CD4-positive, alpha-beta T cell treated with Interleukin-6 for 4 hours (primary cell): ENCODE measurements at places on chromosomes 6 and 20.

DNA sequence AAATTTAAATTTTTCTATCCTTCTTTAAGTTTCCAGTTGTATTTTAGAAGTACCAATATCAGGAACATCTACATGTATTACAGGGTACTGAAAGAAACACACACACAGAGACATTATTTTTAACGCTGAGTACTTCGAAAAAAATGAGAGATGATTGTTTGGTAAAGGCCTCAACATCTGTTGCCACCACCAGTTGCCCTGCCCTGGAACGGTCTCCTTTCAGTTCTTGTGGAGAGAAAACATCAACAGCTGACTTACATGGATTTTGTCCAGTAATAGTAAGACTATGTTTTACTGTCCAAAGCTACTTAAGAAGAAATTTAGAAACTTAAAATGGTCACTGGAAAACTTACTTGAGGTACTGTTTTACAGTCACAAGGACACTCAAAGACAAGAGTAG is 16.7 kb downstream of the HMGCLL1 start:
- no peak for DNase-seq

- no peak for DNase-seq
These were observed 545.6 kb downstream of the C6orf118 start for GRCh38 chr6:164763788-164764187.

- no peak for DNase-seq
These were observed 240.5 kb upstream of the MAN1A1 start for GRCh38 chr6:119590066-119590465.

- no peak for DNase-seq
These were observed 59.7 kb upstream of the MDGA1 start for GRCh38 chr6:37757381-37757780.

GRCh38 chr6:47592131-47592840 is 106.1 kb upstream of the ADGRF4 start:
- no peak for DNase-seq

DNA sequence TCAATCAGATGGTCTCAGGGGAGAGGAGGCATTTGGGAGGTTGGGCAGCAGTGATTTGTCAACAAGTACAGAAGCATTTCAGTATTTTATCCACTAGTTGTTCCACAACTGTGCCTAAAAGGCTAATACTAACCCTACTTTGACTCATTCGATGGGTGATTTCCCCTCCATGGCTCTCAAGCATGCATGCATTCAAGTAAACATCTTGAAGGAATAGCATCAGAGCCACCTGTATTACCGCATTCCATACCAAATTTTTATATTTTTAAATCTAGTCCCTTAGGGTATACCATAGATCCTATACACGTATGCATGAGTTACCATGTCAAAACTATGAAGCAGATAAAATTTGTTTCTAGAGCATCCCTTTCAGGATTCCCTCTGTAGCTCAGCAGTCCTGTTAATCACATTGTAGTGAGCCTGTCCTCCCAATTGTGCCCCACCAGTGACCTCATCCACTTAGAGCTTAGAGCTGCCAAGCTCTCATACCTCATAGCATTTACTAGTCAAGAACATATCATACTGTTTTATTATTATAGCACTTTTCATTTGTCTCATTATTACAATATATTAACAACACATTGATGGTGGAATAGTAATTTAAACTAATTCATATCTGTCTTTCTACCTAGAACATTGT is 213.8 kb downstream of the LAMA2 start:
- no peak for DNase-seq

GRCh38 chr6:49929340-49929739 is 34.6 kb downstream of the DEFB114 start:
- DNase-seq, result no peak

GRCh38 chr20:10642856-10643559 is 30.8 kb downstream of the JAG1 start:
- DNase-seq, result no peak

DNA sequence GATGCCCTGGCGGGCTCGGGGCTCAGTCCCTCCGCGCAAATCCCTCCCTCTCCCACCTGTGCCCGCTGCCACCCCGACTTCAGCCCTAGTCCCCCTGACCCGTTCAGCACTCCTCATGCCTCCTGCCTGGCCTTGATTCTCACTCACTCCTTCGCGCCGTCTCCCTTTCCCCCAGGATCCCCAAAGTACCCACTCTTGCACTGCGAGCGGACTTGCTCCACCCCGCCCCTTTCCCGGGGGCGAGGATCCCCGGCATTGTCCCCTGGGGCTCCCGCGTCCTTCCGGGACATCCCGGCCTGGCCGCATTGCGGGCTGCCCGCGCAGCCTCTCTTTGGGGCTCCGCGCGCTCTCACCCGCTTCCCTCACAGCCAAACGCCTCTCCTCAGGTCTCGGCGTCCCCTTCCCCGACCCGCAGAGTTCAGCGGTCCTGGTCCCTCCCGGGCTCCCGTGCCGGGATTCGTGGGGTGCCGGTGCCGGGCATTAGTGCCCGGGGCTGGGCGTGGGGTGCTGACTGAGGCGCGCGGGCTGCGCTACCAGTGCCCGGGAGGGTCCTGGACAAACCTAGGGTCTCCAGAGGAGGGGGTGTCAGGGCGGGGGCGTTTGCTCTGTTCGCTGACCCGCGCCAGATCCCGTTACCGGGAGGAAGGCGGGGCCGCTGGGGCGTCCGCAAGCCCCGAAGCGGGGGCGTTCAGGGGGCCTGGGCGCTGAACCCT is 45.5 kb upstream of the SUPT3H start:
- DNase-seq, result peak; percentile 35

DNA sequence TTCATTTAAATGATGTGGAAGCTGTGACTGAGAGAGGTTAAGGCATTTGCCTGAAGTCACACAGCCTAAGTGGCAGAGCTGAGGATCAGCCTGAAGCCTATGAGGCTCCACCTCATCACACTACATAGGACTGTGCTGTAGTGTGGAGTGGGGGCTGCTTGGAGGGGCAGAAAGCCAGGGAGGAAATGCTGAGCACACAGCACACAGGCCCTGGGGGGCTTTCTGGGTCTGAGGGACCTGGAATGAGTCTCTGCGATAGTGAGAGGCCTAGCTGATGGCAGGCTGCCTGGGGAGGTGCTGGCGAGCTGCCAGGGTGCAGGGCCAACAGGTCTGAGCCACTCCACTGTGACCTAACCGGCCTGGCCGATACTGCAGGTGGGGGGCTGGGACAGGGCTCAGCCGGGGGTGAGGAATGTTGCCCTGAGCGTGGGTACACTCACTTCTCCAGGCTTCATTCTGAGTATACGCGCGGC is 2.2 kb upstream of the ARHGAP40 start:
- no peak for DNase-seq

DNA sequence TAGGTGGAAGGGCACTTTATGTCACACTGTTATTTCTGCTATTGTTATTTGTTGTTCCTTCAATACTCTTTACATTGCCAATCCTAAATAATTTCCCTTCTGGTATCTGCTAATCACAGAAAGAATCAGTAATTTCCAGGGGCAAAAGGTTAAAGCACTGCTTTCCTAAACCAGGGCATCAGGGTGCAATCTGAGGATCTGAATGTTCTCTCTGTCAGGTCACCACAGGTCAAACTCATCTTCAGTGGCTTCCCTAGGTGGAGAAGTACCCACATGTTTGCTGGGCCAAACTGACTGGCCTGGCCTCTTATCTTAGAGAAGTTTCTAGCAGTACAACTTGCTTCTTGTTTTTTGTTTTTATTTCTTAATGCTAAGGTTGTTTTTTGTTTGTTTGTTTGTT is 118.7 kb downstream of the OPRM1 start:
- DNase-seq, result no peak

- DNase-seq, result no peak
These were observed 292.1 kb downstream of the ADGB start for GRCh38 chr6:146890644-146891434.

DNA sequence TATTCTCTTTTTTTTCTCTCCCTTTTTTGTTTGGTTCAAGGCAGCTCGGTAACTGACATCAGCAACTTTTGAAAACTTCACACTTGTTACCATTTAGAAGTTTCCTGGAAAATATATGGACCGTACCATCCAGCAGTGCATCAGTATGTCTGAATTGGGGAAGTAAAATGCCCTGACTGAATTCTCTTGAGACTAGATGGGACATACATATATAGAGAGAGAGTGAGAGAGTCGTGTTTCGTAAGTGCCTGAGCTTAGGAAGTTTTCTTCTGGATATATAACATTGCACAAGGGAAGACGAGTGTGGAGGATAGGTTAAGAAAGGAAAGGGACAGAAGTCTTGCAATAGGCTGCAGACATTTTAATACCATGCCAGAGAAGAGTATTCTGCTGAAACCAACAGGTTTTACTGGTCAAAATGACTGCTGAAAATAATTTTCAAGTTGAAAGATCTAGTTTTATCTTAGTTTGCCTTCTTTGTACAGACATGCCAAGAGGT is 10.6 kb downstream of the HEY2 start:
- DNase-seq, result no peak

DNA sequence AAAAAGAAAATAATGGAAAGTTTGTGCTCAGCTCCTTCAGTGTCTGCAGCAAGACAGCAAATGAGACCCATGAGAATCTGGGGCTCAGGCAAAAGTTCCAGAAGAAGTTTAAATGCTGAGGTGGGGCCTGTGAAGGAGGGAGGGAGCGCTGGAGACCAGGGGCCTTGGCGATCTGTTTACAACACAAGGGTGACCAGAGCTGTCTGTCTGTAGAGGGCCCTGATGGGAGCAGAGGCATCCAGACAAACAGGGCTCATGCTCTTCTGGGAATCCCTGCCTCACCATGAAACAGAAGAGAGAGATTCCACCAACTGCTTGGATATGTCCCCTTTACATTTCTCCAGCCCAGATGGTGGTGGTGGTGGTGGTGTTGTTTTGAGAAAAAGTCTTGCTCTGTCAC is 79.3 kb upstream of the SHLD1 start:
- no peak for DNase-seq

- no peak for DNase-seq
These were observed 76.5 kb downstream of the LYRM4 start for GRCh38 chr6:5184218-5184617.

DNA sequence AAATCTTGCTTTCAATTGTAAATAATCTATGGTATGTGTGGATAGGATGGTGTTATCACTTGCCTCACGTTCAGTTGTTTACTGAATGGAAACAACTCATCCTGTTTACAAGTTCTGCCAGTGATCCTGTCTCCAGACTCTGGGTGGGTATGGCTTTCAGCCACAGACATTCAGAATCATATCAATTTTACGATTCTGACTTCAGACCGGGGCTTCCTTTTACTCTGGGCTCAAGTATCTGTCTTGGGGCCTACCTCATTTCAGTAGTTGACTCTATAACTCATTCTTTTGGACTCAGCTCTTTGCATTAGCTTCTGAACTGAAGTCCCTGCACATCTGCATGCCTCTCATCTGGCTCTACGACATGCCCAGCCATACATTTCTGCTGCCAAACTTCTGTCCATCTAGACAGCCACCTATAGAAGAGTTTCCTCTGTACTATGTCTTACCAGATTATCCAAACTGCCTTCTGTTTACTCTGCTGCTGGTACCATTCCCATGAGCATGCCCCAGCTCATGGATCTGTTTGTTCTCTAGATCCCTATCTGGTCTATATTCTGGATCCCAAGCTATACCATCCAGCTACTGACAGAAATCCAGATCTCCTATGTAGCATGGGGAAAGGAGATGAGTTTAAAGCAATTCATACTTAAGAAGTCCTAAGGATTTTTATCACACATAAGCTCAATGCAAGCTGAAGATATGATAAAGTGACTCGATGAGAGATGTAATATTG is 34.3 kb downstream of the FYN start:
- DNase-seq, result no peak

GRCh38 chr6:32796848-32797776 is 19.7 kb downstream of the HLA-DOB start:
- DNase-seq, result peak; percentile 82

GRCh38 chr20:46775806-46776205 is 66.4 kb downstream of the SLC2A10 start:
- no peak for DNase-seq

DNA sequence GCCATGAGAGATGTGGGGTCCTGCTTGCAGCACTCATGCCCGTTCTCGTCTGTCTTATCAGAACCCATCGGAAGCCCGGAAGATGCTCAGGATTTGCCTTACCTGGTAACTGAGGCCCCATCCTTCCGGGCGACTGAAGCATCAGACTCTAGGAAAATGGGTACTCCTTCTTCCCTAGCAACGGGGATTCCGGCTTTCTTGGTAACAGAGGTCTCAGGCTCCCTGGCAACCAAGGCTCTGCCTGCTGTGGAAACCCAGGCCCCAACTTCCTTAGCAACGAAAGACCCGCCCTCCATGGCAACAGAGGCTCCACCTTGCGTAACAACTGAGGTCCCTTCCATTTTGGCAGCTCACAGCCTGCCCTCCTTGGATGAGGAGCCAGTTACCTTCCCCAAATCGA is 8.3 kb downstream of the PI16 start:
- peak; percentile 87 for DNase-seq

GRCh38 chr6:56807989-56808337 is 146.9 kb upstream of the BEND6 start:
- no peak for DNase-seq

DNA sequence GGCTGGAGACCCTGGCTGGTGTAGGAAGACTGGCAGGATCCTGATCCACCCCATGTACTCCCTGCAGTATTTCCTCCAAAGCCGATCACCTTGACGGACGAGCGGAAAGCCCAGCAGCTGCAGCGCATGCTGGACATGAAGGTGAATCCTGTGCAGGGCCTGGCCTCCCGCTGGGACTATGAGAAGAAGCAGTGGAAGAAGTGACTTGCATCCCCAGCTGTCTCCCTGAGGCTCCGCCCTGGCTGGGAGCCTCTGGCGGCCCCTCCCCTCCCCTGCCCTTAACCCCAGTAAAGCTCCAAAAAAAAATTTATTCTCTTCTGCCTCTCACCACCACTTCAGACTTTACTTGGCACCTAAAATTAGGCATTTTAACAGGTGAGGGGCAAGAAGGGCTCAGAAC is 7.0 kb downstream of the COX4I2 start:
- DNase-seq, result no peak

- DNase-seq, result no peak
These were observed 95.5 kb downstream of the EYA2 start for GRCh38 chr20:46990017-46990595.

DNA sequence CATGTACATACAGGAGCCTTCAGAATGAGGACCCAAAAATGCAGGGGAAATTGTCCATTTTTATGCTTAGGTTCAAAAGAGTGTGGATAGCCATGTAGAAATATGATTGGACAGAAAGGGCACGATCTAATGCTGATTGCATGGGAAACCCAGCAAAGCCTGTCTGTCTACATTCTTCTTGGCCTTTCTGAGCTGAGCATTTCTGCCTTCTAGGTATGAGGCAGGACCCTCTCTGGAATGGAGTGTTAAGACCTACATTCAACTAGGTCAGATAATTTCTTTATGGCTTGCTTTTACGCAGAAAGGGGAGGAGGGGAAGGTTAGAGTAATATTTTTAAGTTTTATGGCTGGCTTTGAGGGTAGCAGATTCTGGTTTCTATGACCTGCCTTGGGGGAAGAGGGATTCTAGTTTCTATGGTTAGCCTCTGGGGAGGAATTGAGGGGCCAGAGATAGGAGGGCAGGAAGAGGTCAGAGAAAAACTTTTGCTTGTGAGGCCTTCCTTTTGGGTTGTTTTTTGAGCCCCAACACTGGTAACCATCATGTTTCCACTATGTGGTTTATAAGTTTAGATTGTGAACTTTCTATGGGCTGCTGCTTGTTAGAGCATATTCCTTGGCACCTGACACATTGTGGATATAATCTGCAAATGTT is 63.5 kb downstream of the LYRM2 start:
- DNase-seq, result no peak

- peak; percentile 5 for DNase-seq
These were observed 39.9 kb upstream of the BEND6 start for GRCh38 chr6:56914798-56915658.

- DNase-seq, result no peak
These were observed 80.5 kb upstream of the SYNDIG1 start for GRCh38 chr20:24388828-24389380.

- DNase-seq, result no peak
These were observed 273.3 kb upstream of the JARID2 start for GRCh38 chr6:14972379-14973067.
